ENCODE measurements at places on chromosomes 4 and X. TPM values are rescaled to one million over a fixed set of nuclear protein-coding genes. Genes with fewer than 3 reads are reported as not detected.
A peak's percentile ranks its signal among the peaks of the same experiment; 100 is the strongest.

GRCh38 chr4:5120468-5120867 lies 69.2 kb downstream of the STK32B start:
- DNase-seq = no peak

- no peak for DNase-seq
Observed at GRCh38 chr4:146049802-146050201, 111.2 kb upstream of the ZNF827 start.

DNA sequence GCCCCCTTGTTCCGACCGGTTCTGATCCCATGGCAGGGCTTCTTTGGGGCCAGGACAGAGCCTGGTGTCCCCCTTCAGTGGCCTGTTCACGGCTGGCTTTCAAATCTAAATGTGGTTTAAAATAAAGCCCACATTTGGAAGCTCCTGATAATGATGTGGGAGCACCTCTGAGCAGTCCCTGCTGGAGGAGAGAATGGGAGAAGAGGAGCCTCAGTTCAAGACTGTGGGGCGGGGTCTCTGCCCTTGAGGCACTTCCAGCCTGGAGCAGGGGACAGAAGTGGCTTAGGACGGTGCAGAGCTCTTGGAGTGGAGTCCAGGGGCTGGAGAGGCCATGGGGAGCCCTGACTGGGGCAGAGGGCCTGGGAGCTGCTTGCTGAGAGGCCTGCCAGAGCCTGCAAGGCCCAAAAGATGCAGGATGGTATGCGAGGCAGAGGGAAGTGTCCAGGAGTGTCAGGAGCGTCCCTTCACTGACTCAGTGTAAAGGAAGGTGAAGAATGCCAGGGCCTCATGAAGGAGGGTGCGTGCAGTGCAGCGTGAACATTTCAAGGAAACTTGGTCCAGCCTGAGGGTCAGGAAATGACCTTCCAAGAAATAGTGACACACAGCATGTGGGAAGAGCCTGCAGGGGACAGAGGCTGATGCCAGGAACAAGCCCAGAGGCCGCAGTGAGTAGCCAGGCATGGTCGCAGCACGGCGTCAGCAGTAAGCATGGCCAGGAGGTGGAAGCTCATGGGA lies 21.1 kb upstream of the TADA2B start:
- DNase-seq = peak; percentile 64

DNA sequence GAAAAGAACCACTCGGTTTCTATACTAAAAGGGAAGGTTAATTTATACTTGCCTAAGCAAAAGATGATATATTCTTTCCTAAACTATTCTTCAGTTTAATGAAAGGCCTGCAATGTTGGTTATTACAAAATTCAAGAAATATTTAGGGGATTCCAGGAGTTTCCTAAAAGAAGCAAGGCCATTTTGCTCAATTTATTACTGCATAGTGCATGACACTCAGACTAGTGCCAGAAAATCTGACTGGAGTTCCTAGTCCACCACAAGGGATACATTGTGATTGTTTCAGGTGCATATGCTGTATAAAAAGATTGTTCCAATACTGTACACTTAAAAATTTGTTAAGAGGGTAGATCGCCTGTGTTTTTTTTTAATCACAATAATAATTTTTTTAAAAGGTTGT lies 78.7 kb downstream of the CAPN6 start:
- no peak for DNase-seq

DNA sequence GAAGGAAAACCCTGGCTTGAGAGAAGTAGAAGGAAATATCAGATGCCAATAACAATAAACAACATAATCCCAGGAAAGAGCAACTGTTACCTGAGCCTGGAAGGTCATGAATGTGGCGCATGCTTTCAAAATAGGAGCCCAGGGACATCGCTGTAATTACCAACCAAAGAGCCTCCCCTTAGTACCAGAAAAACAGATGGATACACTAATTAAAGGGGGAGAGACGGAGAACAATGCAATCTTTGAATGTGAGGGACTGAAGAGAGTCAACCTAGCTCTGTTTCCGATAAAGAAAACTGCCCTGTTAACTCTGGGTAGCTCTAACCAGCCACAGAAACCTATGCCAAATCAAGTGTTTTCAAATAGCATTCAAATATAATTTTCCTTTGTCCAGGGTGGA lies 161.4 kb downstream of the ENOX2 start:
- no peak for DNase-seq

GRCh38 chrX:69133921-69134542 lies 31.2 kb downstream of the PJA1 start:
- peak; percentile 75 for DNase-seq

DNA sequence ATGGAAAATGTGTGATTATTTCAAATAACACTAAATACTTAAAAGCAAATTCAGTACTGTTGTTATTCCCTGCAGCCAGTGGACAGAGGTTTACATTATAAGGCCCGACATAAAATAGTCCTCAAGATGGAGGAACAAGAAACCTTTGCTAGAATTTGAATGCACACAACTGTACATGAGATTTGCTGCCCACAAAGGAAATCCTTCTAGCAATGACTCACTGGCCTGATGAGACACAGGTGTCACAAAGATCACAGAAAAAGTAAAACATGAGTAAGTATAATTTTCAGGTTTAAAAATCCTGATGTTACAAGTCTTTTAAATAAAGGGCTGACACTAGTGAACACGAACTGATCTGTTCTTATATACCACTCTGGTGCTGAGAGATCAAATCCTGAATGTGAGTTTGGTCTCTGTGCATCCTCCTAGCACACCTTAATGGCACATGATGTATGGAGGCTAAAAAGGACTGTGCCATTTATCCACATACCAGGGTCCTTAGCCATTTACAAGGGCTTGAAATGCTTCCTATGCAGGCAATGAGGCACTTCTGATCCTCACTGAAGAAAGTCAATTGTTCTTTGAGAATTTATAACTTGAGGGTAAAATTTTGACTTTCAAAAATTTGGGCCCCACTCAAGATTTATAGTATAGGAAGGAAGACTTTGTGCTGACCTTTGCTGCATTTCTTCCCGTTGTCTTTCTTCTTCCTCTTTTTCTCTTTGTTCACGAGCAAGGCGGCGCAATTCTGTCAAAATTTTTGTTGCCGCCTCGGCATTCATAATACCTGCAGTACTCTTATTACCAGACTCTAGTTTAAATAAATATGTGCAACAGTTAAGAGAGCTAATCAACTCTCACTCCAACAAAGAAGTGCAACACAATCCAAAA lies 23.0 kb downstream of the MAP7D3 start:
- peak; percentile 60 for DNase-seq

DNA sequence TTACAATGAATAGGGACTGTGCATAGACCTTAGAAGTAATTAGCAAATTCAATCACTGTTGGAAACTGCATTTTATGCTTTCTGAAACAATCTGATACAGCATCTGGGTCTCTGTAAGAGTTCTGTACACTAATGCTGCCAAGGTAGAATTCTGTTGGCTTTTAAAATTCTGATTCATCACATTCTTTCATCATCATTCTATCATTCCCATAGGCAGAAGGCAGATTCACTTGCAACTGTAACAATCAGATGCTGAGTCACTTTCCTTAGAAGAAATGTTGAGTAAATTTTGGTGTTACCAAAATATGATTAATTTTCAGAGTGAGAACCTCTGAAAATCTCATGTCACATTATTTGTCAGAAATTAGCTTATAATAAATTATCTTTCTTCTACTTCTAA lies 267.2 kb downstream of the MAPK10 start:
- peak; percentile 94 for DNase-seq

- peak; percentile 67 for DNase-seq
Observed at GRCh38 chr4:17762726-17763125, 18.7 kb downstream of the FAM184B start.

- peak; percentile 69 for DNase-seq
Observed at GRCh38 chr4:43133566-43133965, 241.1 kb downstream of the GRXCR1 start.

GRCh38 chr4:158799013-158799770 lies 30.4 kb downstream of the FNIP2 start:
- DNase-seq = no peak

- peak; percentile 89 for DNase-seq
Observed at GRCh38 chr4:142817442-142817841, 28.7 kb downstream of the INPP4B start.

- no peak for DNase-seq
Observed at GRCh38 chrX:86263526-86263925, 115.3 kb downstream of the DACH2 start.

- no peak for DNase-seq
Observed at GRCh38 chr4:173130687-173131086, 37.9 kb upstream of the GALNT7 start.

DNA sequence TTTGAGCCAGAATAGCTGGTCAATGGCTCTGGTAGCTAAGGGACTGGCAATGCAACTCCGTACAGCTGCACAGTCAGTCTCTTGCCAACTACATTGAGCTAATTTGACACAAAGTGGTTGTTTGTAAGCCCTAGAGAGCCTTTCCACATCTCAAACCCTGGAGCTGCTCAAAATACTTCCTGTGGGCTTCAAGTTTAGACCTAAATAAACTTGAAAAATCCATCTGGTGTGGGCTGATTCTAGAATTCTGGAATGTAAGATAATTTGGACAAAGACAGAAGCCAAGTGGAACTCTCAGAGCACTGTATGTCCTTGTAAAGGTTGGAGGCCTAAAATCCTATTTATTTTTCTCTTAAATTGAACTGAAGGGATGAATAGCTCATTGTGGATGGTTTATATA lies 380.8 kb downstream of the SPRY1 start:
- DNase-seq = no peak

DNA sequence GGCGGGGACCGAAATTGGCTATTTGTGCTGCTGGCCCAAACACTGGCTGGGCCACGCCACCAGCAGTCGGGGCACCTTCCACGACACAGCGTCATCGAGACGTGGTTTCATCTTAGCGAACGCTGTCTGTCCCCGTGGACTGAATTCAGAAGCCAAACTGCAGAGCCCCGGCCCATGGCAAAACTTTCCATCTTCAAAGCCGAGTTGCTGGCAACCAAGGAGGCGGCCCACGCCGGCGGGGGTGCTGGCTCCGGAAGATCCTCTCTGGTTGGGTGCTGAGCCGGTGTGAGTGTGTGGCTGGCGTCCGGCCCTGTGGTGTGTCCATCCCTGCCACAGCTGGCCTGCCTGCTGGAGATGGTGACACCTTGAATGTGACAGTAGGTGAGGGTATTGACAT lies 96.6 kb upstream of the ADRA2C start:
- DNase-seq = no peak

DNA sequence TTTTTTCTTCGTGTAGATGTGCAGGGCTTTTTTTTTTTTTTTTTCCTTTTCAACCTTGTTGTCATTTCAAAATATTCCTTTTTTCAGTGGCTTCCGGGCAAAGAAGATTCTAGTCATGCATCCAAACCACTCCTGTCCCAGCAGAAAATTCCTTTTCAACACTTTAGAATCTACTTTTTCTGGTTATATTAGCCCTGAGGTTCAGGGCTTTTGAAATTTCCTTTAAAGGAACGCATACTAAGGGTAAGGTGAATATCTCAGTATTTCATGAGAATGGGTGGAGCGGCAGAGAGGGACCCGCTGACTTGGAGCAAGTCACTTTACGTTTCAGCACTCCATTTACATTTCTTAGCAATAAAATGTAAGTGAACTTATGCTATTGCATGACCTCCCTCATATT lies 15.6 kb upstream of the TENM3 start:
- no peak for DNase-seq

- DNase-seq = no peak
Observed at GRCh38 chrX:13996650-13997049, 33.0 kb downstream of the GEMIN8 start.

- peak; percentile 52 for DNase-seq
Observed at GRCh38 chrX:23515028-23515427, 152.3 kb upstream of the PRDX4 start.

DNA sequence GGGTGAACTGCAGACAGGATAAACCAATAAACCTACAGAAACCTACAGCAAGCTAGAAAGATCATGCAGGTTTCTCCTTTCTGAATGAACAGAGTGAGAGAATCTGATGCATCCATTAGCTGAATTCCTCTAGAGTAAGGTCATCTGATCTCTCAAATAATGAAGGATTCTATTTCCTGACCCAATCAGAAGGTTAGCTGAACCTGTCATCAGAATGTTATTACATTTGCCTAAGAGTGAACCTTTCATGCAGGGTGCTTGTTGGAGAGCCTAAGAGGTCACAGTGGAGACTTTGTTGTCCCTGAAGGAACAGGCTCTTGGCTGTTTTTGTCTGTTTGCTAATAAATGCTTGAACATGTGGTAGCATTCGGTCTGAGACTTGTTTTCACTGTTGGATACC lies 24.0 kb downstream of the MEPE start:
- DNase-seq = peak; percentile 17

DNA sequence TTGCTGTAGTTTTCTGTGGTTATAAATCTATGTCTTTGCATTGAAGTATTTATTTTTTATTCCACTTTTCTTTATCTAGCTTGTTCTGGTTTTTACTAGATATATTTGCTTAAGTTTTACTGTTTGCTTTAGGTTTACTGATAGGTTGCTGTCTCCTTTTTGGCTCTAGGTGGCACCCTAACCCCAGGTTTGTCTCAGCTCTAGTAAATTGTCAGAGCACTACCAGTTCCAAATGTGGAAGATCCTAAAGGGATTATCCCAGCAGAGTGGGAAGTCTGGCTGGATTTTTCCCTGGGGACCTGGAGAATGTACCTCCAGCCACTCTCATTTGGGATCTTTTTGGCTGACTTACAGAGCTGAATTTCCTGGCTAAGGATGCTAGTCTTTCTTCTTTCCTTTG lies 106.1 kb downstream of the PBDC1 start:
- peak; percentile 33 for DNase-seq

DNA sequence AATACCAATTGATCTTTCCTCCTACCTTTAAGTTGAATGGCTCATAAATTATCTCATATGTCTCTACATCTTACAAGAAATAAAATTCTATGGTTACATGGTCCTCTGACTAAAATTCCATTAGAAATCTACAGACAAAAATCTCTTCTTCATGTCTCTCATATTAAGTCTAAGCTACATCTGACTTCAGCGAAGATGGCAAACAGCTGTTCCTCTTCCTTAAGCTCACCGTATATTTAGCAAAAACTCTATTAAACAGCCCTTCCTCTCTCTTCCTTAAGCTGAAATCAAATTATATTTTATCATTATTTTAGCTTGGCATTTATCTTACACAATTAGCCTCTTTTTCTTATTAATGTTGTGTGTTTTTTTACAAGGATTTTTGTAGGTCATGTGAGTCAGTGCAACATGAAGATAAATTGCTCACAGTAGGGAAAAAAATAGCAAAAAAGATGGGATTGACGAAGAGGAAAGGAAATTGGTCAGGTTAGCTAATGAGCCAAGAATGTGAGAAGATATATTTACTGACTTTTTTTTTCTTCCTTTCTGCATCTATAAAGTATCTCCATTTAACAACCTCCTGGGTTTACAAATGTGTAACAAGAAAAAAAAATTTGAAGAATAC lies 2412.8 kb downstream of the ARAP2 start:
- DNase-seq = no peak

GRCh38 chr4:76584241-76585152 lies 149.5 kb downstream of the SHROOM3 start:
- DNase-seq = no peak

- DNase-seq = peak; percentile 79
Observed at GRCh38 chrX:24890677-24891076, 125.1 kb downstream of the ARX start.

- no peak for DNase-seq
Observed at GRCh38 chr4:87916626-87917025, 58.9 kb upstream of the SPP1 start.

GRCh38 chr4:129428454-129428853 lies 332.5 kb downstream of the C4orf33 start:
- no peak for DNase-seq

The ZNF157 gene
- total RNA-seq = not detected

The DDX60 gene
- total RNA-seq = 2.9 TPM

The KDR gene
- under 0.01 TPM for total RNA-seq

The FRMD7 gene
- not detected for total RNA-seq

The KLB gene
- under 0.01 TPM for total RNA-seq

The DCAF4L1 gene
- total RNA-seq = 0.26 TPM

The SHROOM2 gene
- total RNA-seq = 2.4 TPM

The C1QTNF7 gene
- not detected for total RNA-seq

The AKAP4 gene
- total RNA-seq = not detected

The CWH43 gene
- 3.7 TPM for total RNA-seq

The NDNF gene
- not detected for total RNA-seq

The ZDHHC9 gene
- total RNA-seq = 15.4 TPM
